ENCODE measurements at places on chromosomes 13 and 19.

DNA sequence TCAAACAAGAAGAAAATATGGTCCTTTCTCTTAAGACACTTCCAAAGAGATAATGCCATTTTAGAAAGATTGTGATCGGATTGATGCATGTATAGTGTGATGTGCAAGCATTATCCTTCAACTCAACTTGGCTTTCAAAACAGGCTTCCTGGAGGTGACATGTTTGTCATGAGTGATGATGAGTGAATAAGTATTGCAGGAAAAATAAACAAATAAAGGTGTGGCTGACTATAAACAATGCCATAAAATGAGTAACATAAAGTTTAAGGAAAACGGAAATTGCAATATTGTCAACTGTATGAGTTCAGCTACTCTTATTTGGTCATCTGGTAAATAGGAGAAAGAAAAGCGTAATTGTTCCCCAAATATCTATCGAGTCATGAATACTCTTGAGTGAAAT is 1283.7 kb downstream of the PCDH9 start:
- no peak for DNase-seq

- no peak for DNase-seq
Observed at GRCh38 chr19:18417250-18418028, 1.8 kb upstream of the SSBP4 start.

DNA sequence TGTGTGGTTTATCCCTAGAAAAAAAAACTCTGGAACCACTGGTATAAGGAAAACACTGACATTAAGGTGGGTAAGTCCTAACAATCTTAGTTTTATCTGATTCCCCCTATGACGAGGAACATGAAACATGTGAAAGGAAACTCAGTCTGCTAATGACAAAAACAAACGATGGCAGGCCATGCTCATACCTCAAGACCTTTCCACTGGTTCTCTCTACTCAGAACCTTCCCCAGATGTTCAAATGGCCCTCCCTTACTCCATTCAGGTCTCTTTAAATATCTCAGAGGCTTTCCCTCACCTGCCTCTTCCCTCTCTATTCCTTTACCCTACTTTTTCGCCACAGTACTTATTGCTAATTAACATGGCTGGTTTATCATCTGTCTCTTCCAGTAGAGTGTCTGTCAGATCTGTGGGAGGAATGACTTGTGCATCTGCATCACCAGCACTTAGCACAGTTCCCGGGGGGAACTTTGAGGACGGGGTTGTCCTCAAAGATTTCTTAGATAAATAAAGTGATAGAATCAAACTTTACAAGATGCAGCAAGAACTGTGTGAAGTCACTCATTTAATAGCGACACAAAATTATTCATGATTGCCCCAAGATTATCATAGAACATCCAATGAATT is 1.5 kb downstream of the TUBGCP3 start:
- no peak for DNase-seq

- no peak for DNase-seq
Observed at GRCh38 chr13:39692660-39693438, 37.4 kb downstream of the COG6 start.

- no peak for DNase-seq
Observed at GRCh38 chr13:112637017-112637801, 49.3 kb upstream of the TUBGCP3 start.

DNA sequence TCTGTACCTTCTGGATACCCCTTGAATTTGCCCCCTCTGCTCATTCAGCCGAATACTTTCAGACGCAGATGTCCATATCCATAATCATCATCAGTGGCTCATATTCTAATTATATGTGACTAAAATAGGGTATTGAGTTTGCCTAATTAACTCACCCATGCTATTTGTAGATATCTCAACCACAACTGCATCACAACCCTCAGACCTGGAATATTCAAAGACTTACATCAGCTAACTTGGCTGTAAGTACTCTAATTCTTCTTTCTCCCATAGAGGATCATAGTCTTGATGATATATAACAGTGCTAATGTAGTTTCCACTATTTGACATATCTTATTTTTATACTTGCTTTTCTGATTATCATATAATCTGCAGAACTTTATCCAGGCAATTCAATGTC is 35.8 kb downstream of the RXFP2 start:
- no peak for DNase-seq

DNA sequence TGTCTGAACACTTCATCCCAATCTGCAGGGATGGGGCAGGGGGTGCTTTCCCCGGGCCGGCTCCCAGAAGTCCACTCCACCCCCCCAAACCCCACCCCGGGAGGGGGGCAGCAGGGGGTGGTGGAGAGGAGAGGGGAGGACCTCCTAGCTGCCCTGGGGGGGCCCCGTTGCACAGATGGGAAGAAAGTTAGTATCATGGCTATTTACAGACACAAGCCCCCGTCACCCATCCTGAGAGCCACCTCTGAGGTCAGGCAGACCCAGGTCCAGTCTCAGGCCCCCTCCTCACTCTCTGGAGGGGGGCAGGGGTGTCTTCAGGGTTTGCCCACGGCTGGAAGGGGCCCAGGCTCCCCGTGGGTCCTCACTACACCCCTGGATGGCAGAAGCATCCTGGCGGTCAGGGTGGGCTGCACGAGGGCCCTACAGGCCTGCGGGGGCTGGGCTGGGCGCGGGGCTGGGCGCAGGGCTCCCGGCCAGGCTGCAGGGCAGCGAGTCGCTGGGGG is 5.8 kb upstream of the REXO1 start:
- DNase-seq: no peak

GRCh38 chr13:23848646-23849141 is 40.5 kb downstream of the MIPEP start:
- DNase-seq: no peak

DNA sequence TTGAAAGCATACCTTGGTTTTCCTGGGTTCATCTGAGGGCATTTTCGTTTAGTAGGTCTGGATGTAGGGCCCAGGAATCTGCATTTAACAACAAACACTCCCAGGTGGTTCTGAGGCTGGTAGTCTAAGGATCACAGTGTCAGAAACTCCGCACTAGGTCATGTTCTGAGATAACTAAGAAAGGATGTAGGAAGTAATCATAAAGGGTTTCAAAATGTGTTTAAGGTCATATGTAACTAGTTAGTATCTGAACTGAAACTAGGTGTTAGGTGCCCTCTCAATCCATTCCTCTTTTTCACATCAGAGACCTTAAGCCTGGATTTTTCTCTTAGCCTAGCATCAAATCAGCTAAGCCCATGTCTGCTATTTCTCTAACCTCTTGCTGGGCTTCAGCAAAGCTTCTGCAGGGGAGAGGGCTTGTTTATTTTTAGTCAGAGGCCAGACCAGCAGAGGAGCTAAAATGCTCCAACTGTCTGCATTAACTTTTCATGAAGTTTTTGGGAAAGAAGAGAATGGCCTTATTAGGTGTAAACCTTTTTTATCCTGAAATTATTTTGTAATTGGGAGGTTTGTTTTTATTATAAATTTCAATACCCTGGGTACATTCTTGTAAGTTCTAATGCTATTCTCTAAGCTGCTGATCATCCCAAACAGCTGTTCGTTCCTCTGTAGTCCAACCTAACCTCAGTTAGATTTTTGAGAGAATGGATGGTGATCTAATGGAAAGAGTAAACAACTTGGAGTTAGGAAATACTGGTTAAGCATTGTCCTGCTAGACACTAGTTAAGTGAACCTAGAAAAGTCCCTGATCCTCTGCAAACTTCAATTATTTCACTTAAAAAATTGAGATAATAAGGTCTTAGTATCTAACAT is 262.8 kb upstream of the RFC3 start:
- no peak for DNase-seq

- no peak for DNase-seq
Observed at GRCh38 chr19:14054721-14055120, 7.2 kb downstream of the PALM3 start.

DNA sequence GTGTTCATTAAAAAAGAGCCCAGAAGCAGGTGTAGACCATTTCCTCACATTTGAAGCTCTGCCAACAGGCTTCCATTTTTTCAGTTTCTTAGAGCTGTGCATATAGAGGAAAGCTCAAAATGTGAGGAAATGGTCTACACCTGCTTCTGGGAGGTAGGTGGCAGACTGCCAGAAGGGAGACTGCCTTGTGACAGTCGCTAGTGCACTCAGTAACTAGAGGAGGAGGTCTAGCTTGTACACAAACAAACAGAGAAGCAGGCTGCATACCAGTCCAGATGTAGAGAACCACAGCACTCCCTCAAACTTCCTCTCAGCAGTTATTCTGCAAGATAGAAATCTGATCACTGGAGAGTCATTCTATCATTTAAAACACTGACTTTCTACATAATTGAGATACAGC is 800.2 kb downstream of the EFNB2 start:
- DNase-seq: no peak
